ENCODE measurements at places on chromosomes 5 and 9.

- no peak for DNase-seq
These were observed 239.7 kb downstream of the MLLT3 start for GRCh38 chr9:20382460-20383071.

GRCh38 chr5:84016085-84016484, 295.4 kb upstream of the HAPLN1 start:
- DNase-seq: no peak

- DNase-seq: no peak
These were observed 31.2 kb upstream of the FABP6 start for GRCh38 chr5:160198146-160198545.

GRCh38 chr5:151157426-151158286, at the start of gene ANXA6:
Gene ANXA6, minus strand, starts transcription at chr5:151157779. Its CDS starts 9,878 bp downstream, at chr5:151147901.
- DNase-seq: peak; percentile 96

- no peak for DNase-seq
These were observed 122.2 kb upstream of the GNA14 start for GRCh38 chr9:77770340-77770739.

- DNase-seq: no peak
These were observed 289.8 kb upstream of the ANKRD55 start for GRCh38 chr5:56522960-56523359.

GRCh38 chr5:144463481-144464223, 293.0 kb downstream of the KCTD16 start:
- no peak for DNase-seq

DNA sequence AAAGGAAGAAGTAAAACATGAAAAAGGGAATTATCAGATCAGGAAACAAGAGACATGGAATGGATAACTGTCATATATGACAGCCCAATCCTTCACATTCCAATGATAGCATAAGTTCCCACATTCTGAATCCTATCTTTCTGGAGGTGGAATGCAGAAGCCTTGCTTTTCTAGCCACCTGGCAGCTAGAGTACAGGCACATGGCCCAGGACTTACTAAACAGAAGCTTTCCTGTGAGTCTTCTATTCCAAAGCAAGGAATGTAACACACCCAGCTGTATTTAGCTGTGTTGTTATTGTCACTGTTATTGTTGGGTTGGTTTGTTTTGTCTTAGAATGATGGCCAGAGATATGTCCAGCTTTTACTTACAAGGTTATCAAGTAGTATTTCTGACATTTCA, 780.5 kb upstream of the ZNF608 start:
- DNase-seq: no peak

DNA sequence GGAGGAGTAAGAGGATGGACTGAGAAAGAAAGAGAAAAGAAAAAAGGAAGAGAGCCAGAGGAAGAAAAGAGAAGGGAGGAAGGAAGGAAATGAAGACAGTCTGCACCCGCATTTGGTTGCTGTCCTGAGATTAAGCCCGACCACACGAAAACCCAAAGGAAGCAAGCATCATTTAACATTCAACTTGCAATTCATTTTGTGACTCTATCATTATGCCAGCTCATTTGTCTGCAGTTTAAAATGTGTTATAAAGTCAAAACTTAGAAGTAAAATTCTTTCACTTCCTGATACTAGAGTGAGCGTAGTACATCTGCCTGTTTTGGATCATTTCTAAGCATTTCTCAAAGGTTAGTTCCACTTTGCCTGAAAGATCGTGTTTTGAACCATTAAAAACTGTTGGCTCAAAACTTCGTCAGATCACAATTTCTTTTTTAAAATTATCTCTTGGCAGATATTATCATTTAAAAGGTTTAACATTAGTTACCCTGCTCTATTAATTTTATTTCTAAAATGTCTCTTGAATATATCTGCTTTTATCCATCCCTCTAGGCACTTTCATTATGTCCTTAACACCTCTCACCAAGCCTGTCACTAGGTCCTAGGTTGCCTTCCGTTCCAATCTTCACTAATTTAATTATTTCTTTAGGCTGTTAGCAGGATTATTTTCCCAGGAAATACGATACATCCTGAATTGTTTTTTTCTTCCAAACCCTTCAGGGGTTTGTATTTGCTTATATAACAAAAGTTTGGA, 240.9 kb downstream of the TLE4 start:
- DNase-seq: no peak

DNA sequence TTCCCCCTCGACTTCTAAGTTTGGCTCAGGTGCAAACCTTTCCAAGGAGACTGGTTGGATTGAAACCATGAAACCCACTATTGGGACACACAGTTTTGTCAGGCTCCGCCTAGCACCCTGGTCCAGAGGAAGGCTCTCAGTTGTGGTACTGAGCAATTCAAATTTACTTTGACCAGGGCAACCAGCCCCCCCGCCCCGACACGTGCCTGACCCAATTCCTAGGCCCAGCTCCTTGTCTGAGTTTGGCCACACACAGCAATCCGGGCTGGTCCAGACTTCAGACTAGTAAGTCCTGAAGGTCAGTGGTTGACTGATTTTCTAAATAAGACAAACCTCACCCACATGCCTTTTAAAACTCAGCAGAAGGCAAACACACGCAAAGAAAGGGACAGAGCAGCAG, 132.7 kb downstream of the SLC12A2 start:
- DNase-seq: no peak

- DNase-seq: no peak
These were observed 116.9 kb upstream of the MTAP start for GRCh38 chr9:21685502-21685901.

DNA sequence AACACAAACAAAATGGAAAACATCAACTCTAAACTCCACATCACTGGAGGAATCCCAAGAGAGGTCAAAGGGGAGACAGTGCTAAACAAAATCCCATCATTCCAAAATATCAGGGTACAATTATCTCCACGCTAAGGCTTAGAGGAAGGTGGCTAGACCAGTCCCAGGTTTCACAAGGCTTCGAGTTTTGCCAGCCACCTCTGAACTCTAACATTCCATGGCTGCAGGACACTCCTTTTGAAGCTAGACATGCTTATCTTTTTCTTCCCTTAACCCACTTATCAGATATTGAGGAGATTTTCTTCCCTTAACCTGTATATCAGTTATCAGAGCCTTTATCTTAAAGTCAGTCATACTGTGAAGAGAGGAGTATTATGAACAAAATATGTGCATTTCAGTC, 53.3 kb downstream of the GLDC start:
- no peak for DNase-seq

GRCh38 chr9:98852460-98852734, 44.9 kb downstream of the GALNT12 start:
- no peak for DNase-seq

DNA sequence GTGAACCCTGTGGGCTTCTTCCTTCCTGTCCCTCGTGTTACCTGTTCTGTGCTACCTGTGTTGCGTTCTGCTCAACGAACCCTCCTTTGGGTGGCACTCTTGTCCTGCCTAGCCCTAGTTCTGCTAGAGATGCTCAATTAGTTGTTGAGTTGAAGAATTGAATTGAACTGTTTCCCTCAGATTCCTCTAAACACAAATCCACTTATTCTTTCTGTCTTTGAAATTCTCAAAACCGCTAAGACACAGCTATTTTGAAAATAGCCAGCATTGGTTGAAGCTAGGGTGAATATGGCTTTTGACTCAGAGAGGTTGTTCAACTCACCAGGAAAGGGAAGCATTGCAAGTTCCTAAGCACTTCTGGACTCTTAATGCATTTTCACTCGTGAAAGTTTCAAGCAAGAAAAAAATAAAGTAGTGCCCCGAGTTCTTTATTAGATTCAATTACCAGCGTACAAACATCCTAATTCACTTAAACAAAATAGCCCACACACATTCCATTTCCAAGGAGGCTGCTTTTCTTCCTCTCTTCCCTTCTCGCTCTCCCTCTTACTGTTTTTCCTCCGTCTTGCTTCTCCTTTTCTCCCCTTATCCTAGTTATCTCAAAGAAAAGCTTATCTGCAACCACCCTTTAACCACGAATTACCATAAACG, 642 bp upstream of the ITGA1 start:
- DNase-seq: peak; percentile 22

GRCh38 chr9:132169672-132170392, 8.0 kb downstream of the NTNG2 start:
- DNase-seq: peak; percentile 86

All from iPS-NIHi11 (cell line).